ENCODE measurements at places on chromosomes 16 and 17. TPM values are rescaled to one million over a fixed set of nuclear protein-coding genes. Genes with fewer than 3 reads are reported as not detected.

- no peak for DNase-seq
These were observed 27.1 kb upstream of the PHF12 start for GRCh38 chr17:28978356-28978964.

- no peak for DNase-seq
These were observed 251.9 kb downstream of the CNTNAP4 start for GRCh38 chr16:76529120-76529519.

- DNase-seq, result no peak
These were observed 8.2 kb downstream of the SYNGR2 start for GRCh38 chr17:78176548-78177025.

DNA sequence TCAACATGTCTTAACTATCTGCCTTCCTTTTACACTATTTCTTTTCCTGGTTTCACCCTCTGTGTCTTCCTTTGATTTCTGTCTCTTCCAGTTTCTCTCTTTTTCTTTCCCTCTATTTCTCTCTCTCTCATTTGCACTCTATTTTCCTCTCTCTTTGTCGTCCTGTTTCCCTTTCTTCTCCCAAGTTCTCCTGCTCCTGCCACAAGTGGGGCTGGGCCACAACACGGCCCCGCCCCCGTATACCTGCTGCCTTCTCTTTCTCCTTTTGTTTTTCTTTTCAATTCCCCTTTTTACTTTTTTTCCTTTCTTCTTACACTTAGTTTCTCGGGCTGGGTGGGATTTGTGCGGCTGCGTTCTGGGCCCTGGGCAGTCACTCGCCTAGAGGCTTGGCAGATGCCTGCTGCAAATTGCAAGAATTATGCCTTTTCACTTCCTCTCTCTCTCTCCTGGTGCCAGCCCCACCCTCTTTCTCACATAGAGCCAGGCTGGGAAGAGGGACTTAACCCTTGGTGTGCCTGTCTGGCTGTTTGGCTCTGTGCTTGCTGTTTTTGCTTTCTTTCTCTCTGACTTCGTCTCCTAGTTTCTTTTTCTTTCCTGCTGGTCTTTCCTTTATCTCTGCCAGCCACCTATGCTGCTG is 2139.4 kb downstream of the TP53TG3F start:
- no peak for DNase-seq

- DNase-seq, result no peak
These were observed 6.1 kb upstream of the ITGAM start for GRCh38 chr16:31253642-31254045.

DNA sequence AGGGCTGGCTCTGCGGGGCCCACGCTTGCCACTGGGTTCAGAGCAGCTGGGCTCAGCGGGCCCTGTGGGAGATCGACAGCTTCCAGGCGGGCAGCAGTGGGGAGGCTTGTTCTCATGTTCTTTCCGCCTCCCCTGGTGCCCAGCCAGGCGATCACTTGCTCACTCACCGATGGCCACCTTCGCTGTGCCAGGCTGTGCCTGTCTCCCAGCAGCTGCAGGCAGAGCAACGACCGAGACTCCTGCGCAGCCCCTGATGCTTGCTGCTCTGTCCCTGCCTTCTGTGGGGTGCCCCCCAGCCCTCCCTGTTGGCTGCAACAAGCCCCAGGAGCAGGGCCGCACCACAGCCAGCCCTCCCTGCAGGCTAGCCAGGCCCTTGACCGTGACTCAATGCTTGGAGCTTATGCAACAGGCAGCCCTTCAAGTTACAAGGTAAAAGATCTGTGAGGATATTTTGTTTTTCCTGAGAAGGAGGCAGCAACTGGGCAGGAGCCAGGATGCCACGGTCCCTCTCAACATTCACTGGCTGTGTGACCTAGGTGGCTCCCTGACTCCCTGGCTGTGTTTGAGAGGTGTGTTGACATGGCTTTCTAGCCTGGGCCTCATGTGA is 9.6 kb upstream of the SPNS2 start:
- no peak for DNase-seq

DNA sequence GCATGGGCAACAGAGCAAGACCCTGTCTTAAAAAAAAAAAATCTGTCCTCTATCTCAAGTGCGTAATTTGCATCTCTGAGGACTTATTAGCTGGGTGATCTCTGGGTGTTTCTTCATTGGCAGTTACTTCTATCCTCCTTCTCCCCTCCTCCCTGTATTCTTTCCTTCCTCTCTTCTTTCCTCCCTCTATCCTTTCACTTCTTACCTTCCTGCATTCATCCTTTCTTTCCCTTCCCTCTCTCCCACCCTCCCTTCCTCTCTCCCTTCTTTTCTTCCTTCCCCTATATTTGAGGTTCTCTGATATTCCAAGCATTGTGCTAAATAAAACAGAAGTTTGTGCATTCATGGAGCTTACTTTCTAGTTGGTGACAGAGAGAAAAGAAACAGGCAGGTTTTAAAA is 10.7 kb downstream of the MFSD11 start:
- no peak for DNase-seq

Gene OTOA
- 1.5 TPM for total RNA-seq

Gene CDH3
- 62.6 TPM for total RNA-seq

Gene CES4A
- total RNA-seq, result 9.0 TPM

Gene VAT1L
- total RNA-seq, result 0.33 TPM

Gene ABCA9
- total RNA-seq, result 18.0 TPM

Gene MYH13
- not detected for total RNA-seq

Gene SPNS2
- total RNA-seq, result 5.3 TPM

Gene ASGR1
- total RNA-seq, result 1.4 TPM

All from breast epithelium (tissue), 4 donors.